Stimulated activated CD4-positive, alpha-beta T cell treated with anti-CD3 and anti-CD28 coated beads, Interleukin-1b, Interleukin-23, amount 100 ng/mL, for 48 hours (primary cell): ENCODE measurements at places on chromosomes 12 and 14.

GRCh38 chr14:102662636-102663430 lies 70.4 kb downstream of the RCOR1 start:
- no peak for DNase-seq

DNA sequence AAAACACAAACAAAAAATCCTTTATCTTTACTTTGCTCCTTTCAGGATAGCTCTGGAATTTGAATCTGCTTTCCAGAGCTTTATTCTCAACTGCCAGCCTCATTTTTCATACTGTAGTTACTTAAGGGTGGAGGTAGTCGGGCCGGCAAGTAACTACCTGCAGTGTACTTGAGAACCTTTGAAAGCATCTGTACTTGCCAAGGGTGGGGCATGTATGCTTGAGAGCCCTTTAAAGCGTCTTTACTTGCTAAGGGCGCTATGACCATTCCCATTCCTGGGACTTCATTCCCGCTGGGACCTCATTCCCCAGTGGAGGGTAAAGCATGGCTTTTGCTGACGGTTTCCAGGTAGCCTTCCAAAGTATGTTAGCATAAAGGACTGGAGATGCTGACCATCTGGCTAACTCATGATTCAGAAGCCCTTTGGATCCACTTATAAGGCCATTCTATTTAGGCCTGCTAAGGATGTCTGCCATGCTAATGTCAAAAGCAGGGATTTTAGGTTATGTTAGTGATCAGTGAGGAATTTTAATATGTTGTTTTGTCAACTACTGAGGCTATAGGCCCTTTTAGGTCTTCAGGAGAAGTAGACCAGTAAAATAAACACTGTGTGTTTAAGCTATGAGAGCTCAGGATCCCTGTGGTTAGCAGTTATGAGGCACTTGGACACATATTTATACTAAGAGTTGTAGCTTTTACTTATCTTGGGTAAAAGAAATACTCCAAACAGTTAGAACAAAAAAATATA lies 74.9 kb downstream of the CRADD start:
- DNase-seq = no peak

DNA sequence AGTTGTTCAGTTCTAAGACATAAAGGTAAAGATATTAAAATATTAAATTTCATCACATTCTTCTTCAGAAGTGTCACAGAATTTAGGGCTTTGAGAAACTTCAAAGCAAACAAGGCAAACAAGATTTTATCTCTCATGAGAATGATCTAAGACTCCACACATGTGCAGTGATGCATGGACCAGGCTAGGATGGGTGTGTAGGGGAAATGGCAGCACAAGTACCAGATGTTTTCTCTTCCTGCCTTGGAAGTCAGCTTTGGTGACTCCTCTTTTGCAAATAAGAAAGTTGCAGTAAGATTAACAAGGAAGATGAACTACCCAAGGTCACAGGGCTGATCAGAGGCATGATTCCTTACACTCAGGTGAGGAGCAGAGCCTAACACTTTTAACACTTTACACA lies 163.8 kb upstream of the LMNTD1 start:
- no peak for DNase-seq

DNA sequence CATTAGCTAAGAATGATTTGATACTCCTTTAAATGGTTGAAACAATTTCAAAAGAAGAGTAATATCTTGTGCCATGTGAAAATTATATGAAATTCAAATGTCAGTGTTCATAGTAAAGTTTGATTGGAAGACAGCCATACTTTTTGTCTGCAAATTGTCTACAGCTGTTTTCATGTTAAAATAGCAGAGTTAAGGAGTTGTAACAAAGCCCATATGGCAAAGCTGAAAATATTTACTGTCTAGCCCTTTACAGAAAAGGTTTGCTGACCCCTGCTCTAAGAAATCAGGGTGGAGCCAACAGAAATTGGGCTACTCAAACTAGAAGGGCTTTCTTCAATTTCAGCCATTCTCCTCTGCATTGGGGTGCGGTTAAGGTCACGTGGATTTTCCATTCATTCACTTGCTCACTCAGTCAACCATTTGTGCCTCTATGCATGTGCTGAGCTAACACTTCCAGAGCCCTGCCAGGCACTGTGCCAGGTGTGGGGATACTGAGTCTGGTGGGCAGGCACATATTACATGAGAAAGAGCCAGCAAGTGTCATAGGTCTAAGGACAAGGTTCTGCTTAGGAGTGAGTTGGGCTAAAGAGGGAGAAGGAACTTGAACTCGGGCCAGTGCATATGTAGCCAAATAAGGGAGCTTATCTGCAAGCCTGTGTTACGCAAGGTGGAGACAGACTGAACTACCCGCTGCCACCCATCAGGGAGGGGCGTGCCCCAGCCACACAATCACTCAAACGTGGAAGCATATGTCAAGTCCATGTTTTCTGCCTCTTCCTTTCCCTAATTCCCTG lies 139.8 kb upstream of the NOS1 start:
- no peak for DNase-seq
